ENCODE measurements at places on chromosomes 13 and 19.

DNA sequence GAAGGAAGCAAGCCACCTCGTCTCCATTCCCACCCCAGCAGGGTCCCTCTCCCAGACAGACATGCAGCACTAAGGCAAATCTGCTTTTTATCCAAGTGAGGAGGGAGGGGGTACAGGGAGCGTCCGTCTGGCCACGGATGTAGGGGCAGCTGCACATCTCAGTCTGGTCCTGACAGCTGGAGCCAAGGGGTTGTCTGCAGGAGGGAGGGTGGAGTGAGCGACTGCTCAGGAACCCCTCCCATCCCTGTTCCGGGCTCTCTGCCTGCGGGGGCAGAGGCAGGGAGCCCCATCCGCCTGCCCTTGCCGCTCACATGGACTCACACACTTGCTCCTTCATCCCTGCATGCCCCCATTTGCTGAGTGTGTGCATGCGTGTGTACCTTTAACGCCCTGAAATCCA is 2.5 kb downstream of the TMEM190 start:
- DNase-seq = no peak

DNA sequence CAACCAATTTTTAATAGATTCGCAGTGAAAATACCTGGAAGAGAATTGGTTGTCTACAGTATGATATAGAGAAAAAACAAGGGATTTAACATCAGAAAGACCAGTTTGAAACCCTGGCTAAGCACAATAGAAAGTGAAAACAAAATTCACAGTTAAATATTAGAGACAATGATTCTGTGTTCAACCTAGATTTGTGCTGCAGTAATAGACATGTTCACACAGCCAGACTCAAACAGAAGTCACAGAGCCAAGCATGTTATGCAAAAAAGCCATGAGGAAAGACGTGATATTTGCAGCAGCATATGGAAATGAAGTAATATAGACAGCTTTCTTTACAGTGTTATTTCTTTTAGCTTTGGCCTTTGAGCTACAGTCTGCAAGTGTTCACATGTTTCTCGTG is 48.1 kb downstream of the SCEL start:
- DNase-seq = no peak

- DNase-seq = no peak
Observed at GRCh38 chr19:6286676-6287075, 6.9 kb upstream of the MLLT1 start.

GRCh38 chr13:36872621-36873020 is 47.4 kb downstream of the SMAD9 start:
- DNase-seq = no peak

- no peak for DNase-seq
Observed at GRCh38 chr13:73390100-73390499, 331.3 kb downstream of the KLF5 start.

DNA sequence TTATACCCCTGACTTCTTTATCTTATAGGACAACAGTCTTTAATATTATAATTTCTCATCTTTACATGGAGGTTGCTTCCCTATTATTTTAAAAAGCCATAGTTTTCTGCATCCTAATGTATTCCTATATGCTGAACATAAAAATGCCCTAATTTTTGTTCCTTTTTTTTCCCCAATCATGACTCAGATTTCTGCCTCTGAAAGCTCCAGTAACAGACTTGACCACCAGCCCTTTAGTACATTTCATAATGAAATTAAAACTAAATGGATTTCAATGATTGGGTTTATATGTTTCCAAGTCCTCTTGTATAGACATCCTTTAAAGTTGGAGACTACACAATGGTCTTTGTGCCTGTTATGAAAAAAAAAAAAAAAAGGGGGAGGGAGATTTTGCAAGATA is 712.5 kb downstream of the DIAPH3 start:
- no peak for DNase-seq

DNA sequence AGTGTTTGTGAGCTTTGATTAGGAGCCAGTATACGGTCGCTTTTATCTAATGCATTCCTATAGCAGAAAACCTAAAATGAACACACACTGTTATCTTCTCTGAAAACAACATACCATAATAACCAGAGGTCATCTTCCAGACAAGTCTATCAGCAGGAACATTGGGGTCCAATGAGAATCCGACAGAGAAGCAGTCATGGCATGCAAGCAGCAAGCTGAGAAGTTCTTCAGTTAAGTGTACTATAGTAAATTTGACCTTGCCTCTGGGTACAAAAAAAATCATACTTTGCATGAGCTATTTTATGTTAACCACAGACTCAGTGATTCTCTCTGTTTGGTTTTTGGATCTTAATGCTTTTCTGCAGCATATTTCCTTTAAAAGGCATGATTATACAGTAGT is 1505.1 kb downstream of the PCDH9 start:
- no peak for DNase-seq

- no peak for DNase-seq
Observed at GRCh38 chr13:112616586-112617362, 28.8 kb upstream of the TUBGCP3 start.

DNA sequence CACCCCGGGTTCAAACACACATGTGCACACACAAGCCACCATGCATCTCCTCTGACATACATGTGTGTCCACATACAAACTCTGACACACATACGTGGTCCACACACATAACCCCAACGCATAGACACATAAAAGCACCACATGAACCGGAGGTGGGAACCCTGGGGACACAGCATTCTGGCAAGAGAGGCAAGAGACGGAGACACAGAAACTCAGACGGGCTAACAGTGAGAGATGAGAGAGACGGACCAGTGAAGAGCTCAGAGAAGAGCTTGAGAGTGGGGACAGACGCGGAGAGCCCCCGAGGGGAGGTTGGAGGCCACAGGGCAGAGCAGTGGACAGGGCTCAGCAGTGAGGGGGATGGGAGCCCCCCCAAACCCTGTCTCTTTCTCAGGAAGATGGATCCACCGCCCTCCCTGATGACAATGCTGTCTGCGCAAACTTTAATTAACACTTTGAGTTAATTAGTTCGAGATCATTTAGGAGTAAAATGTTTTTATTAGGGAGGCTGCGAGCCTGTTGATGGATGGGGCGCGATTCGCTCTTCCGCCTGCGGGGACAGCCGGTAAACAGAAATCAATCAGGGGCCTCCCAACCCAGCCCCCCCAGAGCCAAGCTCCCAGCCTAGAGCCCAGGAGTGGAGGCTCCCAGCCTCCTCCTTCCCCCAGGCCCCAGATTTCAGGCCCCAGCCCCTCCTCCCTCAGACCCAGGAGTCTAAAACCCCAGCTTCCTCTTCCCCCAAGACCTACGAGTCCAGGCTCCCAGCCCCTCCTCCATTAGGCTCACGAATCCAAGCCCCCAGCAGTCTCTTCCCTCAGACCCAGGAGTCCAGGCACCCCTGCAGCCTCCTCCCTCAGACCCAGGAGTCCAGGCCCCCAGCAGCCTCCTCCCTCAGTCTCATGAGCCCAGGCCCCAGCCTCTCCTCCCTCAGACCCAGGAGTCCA is 9.5 kb upstream of the ERFL start:
- DNase-seq = no peak

- no peak for DNase-seq
Observed at GRCh38 chr19:41330481-41330880, 20.5 kb downstream of the CCDC97 start.

DNA sequence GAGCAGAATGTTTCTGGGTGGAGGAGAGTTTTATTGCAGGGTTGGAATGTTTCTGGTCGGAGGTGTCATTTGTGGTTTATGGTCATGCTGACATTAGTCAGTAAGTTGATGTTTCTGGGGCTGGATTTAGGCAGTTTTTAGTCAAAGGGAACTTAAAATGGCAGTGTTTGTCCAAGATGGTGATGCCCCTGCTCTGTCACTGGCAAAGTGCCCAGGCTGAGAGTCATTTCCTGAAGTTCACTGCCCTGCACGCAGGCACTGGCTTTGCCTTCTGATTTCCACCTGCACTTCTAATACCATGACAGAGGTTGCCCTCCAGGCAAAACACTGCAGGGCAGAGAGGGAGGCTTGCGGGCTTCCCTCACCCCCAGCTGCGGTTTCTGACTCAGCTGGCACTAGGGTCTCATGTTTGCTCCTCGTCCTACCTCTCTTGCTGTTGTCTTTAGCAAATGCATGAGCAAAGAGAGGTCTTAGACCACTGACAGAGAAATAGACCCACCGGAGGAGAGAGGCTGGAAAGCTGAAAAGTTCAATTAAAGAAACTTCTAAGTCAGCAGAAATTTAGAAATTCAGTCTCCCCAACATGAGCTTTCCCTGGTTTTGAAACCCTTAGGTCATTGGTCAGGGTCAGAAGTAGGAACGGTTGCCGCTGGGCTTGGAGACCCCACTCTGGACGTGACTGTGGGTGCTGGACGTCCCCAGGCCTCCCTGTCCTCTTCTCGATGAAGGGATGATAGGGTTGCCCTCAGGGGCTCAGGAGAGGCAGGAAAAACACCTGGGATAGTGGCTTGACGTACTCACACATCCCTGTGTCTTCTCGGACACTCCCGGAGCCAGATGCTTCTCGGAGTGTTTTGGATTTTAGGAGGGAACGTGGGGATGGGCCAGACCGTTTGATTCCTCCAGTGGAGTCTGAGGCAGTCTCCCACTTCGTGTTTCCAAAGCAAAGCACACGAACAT is 26.3 kb downstream of the TMEM255B start:
- no peak for DNase-seq

- DNase-seq = peak; percentile 15
Observed at GRCh38 chr13:31965361-31966066, 66.1 kb upstream of the FRY start.
